ENCODE measurements at places on chromosomes 1 and 21.

DNA sequence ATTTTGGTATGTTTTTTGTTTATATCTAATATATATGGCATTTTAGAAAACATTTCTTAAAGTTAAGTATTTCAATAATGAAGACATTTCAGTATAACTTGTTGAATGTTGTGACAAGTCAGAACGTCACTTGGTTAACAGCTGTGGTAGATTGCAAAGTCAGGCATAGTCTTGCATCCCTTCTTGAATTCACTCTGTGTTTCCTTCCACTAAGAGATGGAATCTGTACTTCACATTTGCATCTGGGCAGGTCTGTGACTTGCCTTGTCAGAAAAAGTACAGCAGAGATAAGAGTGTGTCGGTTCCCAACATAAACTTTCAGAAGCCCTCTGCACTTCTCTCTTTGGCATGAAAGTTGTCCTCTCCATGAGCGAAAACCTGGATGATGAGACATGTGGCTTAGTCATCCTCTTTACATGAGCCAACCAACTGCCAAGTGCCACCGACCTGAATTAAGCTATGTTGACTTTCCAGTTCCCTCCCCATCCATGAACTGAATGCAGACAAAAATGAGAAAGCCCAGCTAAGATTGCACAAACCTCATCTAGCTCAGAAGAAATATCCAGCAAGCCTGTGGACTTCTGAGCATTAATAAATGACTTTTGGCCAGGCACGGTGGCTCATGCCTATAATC is 1730.2 kb downstream of the MRPL39 start:
- no peak for DNase-seq

- no peak for DNase-seq
These were observed 202.6 kb upstream of the COA6 start for GRCh38 chr1:234170622-234171021.

DNA sequence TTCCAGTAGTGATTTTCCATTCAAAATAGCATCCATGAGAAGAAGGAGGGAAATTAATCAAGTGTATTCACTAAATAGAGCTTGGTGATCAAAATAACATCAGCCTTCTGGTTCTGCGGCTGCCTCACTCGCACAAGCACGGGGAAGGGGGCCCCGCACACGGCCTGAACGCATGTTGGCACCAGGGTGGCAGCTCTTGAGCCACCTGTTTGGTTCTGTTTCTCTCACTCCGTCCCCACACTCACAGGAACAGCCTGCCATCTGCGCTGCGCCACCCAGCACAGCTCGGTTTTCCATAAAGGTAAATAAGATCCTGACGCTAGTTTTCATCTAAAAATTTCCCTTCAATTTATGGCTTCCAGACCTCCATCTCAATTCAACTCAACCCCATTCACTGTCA is 49.4 kb downstream of the TIAM1 start:
- DNase-seq: no peak

GRCh38 chr1:167148421-167148820 is 54.5 kb downstream of the STYXL2 start:
- no peak for DNase-seq

DNA sequence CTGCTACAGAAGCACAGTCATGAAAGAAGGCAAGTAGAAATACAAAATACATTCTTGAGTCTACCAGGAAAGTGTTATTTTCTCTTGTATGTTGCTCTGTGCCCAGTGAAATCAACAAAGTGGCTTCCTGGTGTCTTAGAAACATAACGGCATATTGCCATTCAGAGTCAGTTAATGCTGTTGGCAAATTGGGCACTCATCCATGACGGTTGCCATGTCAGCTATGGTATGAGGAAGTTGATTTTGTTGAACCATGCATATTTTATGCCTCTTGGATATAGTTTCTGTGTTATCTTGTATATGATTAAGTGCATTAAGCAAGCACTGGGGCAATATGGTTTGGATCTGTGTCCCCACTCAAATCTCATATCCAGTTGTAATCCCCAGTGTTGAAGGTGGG is 153.1 kb upstream of the CXADR start:
- DNase-seq: no peak

DNA sequence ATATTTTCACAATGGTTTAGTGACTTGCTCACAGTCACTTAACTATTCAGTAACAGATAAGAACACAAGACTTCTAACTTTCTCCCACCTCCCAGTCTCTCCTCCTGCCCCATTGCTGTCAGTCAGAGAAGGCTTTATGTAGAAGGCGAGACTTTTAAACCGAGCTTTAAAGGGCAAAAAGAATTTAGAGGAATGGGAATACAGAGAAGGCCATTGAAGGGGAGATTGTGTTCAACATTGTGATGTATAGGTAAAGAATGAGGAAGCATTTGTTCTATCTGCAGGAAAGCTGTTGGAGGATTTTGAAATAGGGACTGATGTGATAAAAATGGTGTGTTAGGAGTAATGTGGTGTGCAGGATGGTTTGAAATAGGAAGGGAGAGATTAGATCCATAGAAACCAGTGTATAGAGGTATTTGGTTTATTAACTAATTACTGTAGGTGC is 7.3 kb downstream of the POU2F1 start:
- no peak for DNase-seq

DNA sequence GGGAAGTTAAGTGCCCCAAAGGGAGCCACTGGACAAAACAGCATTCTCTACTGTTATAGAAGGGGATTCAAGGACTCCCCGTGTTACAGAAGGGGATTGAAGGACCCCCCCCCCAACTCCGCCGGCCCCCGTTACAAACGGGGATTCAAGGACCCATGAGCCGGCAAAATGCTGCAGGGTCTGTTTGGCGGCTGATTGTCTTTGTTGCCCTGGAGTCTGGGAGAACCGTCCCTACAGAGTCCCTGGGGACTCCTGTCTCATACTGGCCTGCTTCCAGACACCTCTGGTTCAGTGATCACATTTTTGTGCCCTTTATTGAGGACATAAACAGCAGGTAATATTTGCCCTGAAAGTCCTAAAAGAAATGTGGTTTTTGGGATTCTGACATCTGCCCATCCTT is 96.4 kb downstream of the SYF2 start:
- no peak for DNase-seq

DNA sequence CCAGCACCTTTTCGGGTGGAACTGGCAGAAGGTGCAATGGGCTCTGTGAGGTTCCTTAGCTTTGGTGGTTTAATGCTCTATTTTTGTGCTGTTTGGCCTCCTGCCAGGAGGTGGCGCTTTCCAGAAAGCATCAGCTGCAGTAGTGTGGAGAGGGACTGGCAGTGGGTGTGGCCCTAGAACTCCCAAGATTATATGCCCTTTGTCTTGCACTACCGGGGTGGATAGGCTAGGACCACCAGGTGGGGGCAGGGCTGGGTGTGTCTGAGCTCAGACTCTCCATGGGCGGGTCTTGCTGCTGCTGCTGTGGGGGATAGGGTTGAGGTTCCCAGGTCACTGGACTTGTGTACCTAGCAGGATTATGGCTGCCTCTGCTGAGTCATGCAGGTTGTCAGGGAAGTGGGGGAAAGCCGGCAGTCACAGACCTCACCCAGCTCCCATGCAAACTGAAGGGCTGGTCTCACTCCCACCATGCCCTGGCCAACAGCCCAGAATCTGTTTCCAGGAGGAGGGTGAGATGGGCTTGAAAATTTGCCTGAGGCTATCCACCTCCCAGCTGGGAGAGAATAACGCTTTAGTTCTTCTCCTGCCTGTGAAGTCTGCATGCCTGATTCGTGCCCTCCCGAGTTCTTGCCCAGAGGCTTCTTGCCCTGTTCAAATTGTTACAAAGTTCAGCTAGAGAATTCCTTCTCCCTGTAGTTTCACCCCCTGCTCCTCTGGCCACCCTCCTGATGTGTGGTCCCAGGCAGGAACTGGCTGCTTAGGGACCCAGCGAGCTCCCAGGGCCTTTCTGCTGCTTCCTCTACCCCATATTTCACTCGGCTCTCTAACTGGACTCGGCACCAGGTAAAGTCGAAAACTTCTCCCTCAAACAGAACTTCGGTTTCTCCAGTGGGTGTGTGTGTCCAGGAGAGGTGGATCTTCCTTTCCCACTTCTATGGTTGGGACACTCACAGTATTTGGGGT is 76.5 kb upstream of the BTG3 start:
- peak; percentile 4 for DNase-seq

DNA sequence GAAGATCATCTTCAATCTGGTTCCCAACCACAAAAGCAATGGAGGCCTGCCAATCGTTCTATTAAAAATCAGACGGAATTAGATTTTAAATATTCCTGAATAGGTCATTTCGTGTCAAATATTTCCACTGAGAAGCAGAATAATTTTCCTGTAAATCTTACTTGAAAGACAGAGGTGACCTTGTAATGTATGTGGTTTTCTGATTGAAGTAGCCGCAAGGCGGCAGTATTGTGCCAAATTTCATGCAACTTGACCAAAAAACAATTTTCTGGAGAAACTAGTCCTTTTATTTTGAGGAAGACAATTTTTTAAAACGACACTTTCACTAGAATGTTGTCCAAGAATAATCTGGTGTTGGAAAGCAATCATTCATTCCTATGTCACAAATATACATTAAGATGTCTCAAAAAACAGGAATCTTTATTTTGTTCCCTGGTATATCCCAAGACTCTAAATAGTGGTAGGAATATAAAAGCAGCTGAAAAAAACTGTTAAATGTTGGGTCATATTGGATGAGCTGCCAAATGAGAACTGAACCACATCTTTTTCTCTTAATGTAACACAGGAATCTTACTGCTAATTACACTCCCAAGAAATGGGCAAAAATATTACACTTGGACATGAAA is 33.6 kb downstream of the SPAG17 start:
- peak; percentile 39 for DNase-seq

DNA sequence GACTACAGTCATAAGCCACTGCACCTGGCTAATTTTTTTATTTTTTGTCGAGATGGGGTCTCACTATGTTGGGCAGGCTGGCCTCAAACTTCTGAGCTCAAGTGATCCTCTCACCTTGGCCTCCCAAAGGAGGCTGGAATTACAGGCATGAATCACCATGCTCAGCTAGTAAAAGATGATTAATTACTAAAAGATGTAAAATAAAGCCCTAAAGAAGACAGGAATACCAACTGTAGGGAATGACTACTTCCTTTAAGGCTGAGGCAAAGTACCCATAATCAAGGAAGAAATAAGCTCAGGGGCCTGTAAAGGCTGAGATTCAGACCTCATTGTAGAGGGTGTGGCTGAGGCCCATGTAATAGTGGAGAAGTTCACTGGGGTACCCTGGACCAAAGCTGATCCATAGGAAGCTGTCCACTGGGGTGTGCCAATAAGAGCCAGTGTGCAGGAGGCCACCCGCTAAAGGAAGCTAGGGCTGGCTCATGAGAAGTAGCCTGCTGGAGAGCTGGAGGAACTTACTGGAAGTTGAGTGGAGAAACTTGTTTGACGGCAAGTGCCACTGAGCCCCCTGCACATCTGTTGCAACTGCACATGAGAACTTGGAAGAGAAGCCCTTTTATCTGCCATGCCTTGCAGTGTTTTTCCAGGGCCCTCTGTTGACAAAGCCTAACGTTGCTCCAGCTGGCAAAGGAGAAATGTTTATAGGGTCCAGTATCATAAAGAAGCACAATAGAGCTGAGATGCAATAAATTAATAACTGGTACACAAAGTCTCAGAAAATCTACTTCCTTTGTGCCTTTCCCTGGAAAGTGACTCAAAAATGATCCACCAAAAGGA is 17.8 kb upstream of the SERTAD4 start:
- DNase-seq: no peak

DNA sequence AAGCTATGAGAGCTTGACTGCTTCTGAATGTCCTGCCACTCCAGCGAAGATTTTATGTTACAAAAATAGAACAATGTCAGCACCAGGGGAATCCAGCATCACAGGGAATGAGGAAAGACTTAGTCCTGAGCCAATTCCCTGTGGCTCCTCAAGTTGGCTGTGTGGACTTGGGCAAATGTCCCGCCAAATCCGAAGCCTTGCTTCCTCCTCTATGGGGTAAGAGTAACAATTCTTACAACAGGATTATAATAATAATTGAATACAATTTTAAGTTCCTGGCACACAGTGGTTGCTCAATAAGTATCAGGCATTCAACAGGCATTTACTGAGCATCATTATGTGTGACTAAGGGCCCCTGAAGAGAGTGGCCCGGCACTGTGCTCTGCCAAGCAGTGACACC is 44.4 kb downstream of the STPG1 start:
- no peak for DNase-seq

- no peak for DNase-seq
These were observed 39.7 kb upstream of the JUN start for GRCh38 chr1:58823481-58824010.

GRCh38 chr21:34227386-34227852 is 136.4 kb upstream of the KCNE2 start:
- no peak for DNase-seq

GRCh38 chr1:173050865-173051264 is at the start of gene TNFSF18:
Gene TNFSF18, minus strand, starts transcription at chr1:173050941. Its CDS starts 45 bp downstream, at chr1:173050896.
- DNase-seq: no peak

DNA sequence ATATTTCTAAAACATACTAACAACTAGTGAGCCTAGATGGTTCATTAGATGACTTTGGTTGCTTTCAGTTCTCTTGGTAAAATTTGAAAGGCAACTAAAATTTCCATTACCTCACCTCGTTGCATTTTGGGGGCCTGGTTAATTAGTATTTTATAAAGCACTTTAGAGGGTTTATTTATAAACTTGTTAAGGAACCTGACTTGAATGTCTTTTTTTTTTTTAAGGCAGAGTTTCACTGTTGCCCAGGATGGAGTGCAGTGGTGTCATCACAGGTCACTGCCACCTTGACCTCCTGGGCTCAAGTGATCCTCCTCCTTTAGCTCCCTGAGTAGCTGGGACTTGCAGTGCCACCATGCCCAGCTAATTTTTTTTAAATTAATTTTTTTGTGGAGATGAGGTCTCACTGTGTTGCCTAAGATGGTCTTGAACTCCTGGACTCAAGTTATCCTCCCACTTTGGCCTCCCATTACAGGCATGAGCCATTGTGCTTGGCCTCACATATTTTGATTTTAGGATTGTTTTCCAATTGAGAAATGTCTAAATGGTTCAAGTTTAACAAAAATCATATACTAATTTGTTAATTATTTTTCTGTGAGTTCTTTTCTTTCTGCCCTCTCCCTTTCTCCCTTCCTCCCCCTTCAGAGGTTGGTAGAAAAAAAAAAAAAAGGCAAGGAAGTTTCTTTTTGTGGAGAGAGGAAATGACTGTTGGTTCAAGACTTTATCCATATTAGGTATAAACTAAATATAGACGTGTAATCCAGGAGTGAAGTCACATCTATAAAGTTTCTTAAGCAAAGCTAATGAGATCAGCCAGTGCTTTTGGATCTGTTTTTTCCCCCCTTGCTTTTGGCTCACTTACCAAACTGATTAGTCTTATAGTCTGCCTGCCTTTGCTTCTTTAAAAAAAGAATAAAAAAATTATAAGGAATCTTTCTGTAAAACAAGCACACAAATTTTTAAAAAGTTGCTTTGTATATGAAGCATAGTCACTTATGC is 24.7 kb downstream of the CLIC4 start:
- no peak for DNase-seq

DNA sequence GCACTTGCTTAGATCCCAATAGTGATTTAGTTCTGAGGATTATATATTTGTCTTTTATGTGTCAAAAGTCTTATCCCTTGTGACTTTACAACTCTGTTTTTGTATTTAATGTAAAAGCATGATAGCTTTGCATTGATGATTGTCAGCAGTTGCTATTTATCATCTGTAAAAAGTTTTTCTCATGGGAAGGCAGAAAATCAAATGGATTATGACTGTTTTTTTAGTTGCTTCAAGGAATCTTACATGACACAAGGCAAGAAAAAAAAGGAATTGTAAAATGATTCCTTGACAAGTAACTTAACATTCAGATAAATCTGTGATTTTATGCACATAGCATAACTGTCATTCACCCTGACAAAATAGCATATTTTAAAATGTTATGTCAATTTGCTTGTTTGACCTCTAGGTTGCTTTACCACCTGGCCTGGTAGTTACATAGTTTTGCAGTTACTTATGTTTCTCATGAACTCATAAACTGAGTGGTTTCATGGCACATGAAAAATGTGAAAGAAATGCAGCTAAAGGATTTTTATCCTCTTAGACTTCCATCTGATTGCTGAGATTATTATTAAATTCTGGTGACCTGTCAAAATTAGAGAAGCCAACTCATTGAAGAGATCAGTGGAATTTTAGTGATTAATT is 622.6 kb downstream of the ADGRL2 start:
- no peak for DNase-seq
